CD4-positive, alpha-beta T cell treated with Interleukin-15 for 4 hours (primary cell): ENCODE measurements at places on chromosomes 7 and 10.

DNA sequence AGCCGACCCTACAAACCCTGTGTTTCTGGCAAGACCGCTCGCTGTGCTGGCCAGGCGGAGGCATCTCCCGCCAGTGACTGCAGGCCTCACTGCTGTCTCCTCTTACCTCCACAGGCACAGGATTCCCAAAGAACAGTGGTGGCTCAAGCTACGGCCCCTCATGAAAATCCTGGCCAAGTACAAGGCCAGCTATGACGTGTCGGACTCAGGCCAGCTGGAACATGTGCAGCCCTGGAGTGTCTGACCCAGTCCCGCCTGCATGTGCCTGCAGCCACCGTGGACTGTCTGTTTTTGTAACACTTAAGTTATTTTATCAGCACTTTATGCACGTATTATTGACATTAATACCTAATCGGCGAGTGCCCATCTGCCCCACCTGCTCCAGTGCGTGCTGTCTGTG lies 36.2 kb downstream of the PITRM1 start:
- no peak for DNase-seq

DNA sequence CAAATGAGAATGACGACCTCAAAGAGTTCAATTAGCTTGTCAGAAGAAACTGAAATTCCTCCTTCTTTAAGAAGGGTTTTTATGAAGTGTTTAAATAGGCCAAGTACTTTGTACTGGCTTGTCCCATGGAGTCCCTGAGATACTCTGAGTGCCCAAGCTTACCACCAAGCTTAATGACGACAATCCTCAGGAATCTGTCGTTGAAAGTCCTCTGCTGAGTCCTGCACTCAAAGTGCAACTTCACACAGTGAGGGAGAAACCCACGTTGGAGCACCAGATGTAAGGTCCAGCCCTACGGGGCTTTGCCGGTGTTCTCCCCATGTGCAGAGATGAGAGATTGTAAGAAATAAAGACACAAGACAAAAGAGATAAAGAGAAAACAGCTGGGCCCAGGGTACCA lies 42.8 kb upstream of the AKR1C2 start:
- DNase-seq, result no peak

DNA sequence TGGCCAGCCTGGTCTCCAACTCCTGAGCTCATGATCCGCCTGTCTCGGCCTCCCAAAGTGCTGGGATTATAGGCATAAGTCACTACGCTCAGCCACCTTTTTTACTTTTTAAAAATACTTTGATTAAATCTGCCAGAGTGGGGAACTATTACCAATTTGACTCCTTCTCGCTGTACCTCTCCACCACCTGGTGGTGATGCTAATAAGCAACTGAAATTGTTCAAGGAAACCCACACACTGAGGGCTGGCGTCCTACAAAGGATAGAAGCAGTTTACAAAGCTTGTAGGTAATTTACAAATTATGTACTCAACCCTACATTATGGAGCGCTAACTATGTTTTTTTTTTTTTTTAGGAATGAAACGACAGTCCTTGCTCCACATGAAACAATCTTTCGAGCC lies 111.1 kb downstream of the CPED1 start:
- no peak for DNase-seq

GRCh38 chr10:58857251-58857805 lies 319.1 kb upstream of the PHYHIPL start:
- no peak for DNase-seq

DNA sequence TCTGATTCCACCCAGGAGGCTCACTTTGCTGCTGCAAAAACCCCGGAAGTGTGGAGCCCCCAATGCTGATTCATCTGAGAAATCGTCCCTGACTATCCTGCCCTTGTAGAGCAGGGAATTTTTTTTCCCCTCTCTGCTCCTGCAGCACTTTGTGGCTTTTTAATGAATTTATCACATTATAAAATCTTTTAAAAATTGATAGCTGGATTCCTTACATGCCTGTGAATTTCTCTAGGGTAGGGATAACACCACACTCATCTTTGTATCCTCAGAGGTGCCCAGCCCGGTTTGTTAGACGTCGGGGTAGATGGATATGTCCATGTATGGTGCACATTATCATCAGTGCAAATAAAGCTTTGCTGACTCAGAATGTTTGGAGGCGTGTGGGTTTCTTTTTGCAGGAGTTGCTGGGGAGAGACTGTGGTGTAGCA lies 185.7 kb downstream of the STK31 start:
- no peak for DNase-seq

- no peak for DNase-seq
These were observed 26.1 kb downstream of the CREB3L2 start for GRCh38 chr7:137975768-137976167.

DNA sequence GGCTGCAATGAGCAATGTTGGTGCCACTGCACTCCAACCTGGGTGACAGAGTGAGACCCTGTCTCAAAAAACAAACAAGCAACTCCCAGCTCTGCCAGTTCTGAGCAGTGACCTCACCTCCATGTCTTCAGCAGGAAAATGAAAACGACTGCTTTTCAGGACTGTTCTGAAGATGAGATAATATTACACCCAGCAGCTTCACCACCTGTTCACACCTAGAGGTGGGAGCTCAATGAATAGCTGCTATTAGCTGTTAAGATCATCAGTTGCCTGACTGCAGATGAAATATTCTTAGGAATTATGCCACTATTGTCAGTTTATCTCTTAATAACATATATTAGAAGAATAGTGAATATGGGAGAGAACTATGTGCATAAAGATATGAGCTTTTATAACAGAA lies 48.4 kb upstream of the CYTH3 start:
- no peak for DNase-seq

GRCh38 chr10:96260014-96260413 lies 11.4 kb downstream of the BLNK start:
- DNase-seq, result no peak

DNA sequence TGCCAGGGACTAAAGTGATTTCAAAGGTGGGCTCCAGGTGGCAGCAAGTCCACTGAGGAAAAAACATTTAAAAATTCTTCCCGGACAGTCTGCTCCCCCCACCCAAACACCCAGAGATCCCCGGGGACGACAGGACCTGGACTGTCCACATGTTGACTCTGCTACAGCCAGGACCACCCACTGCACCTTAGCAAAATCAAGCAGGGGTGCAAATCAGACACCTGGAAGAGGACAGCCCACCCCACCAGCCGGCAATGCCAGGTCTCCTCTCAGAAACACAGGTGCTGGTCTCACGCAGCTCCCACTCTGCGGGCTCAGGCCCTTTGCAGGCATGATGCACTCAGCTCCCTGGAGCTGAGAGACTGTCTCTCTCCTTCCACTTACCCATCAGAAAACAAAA lies 251.9 kb downstream of the TNS3 start:
- no peak for DNase-seq

DNA sequence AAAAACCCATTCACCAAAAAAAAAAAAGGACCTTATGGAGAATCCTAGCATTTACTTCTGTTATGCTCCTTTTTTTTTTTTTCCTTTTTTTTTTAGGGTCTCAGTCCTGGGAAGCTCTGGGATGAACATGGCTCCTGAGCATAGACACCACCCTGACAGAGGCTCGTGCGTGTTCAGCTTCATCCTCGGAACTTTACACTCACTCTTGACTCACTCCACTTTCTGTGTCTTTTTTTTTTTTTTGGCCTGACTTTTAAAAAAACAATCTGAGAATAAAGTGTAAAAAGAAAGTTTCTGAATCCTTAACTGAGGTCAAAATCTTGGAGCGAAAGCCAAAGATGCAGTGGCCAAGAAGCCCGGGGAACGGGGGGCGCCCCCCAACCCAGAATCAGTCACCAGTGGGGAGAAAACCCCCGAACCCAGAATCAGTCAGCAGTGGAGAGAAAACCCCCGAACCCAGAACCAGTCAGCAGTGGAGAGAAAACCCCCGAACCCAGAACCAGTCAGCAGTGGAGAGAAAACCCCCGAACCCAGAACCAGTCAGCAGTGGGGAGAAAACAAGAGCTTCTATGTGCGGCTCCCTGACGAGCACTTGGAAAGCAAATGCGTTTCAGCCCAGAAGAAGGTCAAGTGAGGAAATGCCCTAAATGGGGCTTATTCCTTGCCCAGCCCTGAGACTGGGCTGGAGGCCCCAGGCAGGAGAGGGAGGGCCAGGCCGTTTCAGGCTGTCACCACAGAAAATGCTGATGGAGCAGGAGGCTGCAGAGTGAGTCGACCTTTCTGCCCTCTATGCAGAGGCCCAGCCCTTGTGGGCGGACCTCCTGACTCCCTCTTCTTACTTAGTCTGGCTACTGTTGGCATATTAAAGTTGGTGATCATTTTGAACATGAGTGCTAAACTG lies 19.0 kb upstream of the PFKP start:
- DNase-seq, result no peak

DNA sequence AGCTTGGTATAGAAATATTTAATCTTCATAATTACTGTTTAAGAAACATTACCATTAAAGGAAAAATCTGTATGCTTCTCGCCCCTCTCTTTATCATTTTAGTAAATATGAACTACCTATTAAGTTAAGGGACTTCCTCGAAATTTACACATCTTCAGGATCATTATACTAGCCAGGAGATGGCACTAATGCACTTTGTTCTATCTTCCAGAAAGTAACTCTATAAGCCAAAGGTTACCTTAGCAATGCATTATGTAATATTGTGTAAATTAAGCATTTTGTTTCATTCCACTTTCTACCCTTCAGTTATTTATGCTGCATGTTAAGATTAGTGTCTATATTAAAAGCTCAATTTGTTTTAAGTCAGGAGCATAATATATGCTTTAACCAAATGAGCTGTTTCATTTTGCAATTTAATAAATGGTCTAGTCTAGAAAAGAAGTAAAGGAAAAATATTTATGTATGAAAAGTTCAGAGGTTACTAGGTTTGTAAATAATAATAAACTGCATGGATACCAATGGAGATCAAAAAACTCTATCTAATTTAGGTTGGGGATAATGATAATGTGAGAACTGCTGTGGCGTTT lies 128.5 kb downstream of the ANKRD7 start:
- no peak for DNase-seq

DNA sequence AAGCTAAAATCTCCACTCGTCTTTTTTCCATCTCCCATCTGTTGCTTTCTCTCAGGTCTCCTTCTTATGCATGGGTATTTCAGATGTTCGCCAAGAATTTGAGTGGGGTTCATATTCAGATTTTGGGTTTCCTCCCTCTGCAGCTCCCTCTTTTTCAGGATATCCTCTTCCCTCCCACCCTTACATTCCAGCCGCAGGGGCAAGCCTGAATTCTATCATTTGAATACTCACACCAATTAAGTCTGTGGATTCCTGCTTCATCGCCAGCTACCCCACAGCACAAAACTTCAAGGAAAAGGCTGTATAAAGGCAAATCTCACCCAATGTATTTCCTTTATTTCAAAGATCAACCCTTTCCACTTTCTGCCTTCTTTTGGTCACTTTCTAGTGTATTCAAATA lies 41.6 kb upstream of the FOXI2 start:
- DNase-seq, result no peak

- DNase-seq, result no peak
These were observed 41.4 kb upstream of the CD36 start for GRCh38 chr7:80596933-80597517.

GRCh38 chr7:131097662-131098376 lies 229.9 kb upstream of the MKLN1 start:
- no peak for DNase-seq

- no peak for DNase-seq
These were observed 353.1 kb downstream of the THSD7A start for GRCh38 chr7:11478882-11479281.

- no peak for DNase-seq
These were observed 83.4 kb downstream of the PALS2 start for GRCh38 chr7:24656608-24657007.

- no peak for DNase-seq
These were observed 154.0 kb downstream of the CAMK1D start for GRCh38 chr10:12503311-12503710.

DNA sequence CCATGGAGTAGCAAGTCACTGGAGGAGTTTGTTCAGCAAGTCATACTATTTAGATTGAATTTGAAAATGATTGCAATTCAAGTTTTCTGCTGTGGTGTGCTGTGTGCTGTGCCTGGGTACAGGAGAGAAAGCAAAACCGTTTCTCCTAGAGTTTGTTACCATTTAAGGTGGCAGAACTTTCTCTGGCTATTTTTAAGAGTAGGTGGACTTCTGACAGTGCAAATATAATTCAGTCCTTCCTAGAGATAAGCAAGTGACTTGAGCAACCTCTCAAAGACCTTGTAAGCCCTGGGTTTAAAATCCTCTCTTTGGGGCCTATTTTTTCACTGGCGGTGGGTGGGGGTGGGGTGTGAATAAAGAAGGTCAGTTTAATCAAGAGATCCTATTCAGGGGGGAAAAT lies 42.9 kb upstream of the FGL2 start:
- no peak for DNase-seq

DNA sequence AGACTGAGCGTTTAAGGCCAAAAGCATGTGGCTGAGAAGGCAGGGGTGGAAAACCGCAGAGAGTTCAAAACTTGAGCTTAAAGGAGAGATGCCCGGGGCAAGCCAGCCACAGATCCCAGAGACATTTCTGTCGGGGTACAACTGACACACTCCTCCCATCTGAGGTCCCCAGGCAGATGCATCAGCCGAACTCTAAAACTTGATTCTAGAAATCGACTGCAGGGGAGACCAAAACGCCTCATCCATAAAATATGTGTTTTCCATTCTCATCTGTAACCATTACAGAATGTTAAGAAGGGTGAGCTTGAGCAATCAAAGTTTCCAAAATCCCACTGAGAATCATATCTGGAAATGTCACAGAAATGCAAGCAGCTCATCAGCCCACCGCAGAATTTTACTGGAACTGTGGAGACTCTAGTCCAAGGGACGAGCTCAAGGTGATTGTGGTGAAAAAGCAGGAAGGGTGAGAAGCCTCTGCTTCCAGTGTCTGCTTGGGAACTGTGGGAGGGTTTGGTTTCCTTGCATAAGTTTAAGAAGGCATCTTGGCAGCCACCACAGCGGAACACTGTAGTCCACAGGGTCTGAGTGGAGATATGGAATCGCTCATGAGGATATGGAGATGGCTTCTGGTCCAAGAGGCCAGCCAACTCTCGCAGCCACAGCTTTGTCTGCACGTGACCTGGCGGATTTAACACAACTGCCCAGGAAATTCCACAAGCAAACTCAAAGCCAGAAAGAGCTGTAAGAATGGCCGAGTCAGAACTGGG lies 249.2 kb downstream of the SFMBT2 start:
- DNase-seq, result no peak

DNA sequence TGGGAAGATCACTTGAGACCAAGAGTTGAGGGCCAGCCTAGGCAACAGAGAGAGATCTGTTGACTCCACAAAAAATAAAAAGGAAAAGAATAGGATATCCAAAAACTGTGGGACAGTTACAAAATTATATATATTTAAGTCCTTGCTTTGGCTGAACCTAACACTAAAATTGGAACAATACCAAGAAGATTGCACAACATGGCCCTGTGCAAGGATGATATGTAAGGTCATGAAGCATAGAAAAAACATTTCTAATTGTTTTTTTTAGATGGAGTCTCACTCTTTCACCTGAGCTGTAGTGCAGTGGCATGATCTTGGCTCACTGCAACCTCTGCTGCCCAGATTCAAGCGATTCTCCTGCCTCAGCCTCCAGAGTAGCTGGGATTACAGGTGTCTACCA lies 139.0 kb downstream of the TPST1 start:
- no peak for DNase-seq

- DNase-seq, result no peak
These were observed 66.1 kb downstream of the GRID1 start for GRCh38 chr10:86300399-86300925.
